Caudate nucleus (tissue), 63 donors: ENCODE measurements at places on chromosomes 1 and 21.

GRCh38 chr1:81128079-81128478, 672.7 kb upstream of the ADGRL2 start:
- DNase-seq = no peak

DNA sequence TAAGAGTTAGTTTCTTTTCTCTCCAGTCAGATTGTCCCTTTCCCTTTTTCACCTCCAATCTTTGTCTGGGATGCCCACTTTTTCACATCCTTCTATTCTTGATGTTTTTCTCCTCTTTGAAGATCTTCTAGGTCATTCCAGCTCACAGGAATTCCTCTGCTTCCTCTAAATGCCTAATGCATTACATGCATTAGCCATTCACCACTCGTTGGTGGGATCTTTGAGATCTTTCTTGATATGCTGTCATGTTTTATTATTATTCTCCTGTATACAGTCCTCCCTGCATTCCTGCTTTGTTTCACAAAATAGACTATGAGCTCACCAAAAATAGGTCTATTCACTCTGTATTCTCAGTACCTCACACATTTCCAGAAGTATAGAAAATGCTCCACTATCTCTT, 129.0 kb downstream of the LYPLAL1 start:
- no peak for DNase-seq

- no peak for DNase-seq
These were observed 474.6 kb downstream of the MATN1 start for GRCh38 chr1:30248774-30249173.

GRCh38 chr1:197911857-197912696, 5.1 kb upstream of the LHX9 start:
- no peak for DNase-seq

DNA sequence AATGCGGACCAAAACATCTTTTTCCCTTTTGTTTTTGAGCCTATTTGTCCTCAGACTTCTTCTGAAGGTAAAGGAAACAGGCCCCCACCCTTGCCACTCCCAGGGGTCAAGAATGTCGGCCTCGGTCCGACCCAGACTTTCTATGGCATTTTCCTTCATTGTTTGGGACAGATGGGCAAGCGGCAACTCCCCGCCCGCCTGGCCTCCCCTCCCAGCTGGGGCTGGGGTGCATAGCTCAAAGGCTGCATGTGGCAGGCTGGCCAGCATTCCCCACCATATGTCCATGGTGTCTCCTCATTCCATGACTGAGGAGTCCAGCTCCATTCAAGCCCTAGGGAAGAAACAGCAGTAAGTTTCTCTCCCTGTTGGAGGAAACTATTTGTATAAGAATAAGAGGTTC, 29.4 kb upstream of the TSPEAR start:
- no peak for DNase-seq

GRCh38 chr1:157384258-157384657, 168.1 kb downstream of the FCRL5 start:
- no peak for DNase-seq

DNA sequence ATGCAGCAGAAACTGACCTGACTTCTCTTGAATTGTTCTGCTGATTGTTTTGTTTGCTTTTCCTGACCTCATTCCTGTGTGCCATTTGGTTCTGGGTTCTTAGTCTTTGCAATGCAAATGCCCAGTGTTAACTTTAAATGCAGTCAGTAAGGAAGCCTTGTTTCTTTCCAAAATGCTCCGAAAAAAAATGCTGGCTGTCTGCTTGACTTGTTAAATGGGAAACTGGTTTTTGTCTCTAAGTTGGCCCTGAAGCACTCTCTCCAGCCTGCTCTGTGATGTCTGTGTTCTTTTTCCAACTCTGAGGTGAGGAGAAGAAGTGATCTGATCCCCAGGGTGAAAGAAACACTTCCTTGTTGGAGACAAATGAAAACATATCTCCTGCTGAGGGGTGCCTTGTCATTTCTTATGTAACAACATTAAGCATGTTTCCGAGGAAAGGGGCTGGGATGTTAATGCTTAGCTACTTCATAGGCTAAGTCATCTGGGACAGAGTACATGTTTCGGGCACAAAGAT, 256.3 kb upstream of the ADGRL4 start:
- DNase-seq = no peak

- DNase-seq = peak; percentile 61
These were observed 30.3 kb downstream of the TEX35 start for GRCh38 chr1:178543290-178543607.

- no peak for DNase-seq
These were observed 103.8 kb downstream of the ADARB1 start for GRCh38 chr21:45178070-45178608.

DNA sequence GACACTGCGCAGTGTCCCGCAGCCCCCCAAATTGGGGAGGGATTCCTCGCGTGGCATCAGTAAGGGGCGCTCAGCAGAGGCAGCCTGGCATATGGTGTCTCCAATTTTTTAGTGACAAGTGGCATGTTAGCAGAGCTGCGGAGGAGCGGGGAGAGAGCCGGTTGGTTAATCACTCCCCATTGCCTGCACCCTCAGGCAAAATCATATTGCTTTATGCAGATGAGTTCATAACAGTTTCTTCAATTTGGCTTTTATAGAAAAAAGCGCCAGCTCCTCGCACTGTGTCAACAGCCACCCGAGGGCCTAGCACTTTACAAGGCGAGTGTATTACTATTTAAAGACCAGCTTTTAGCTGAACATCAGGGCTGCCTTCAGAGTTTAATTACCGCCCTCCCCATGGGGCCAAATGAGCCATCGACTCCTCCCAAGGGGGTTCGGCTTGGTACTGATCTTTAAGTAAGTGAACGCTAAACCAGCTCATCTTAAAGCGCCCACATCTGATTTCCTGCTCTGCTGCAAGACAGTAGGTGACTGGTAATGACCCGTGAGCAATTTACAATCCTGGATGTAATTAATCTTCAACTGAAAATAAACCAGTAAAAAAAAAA, 298.9 kb downstream of the DSCAM start:
- DNase-seq = no peak

- DNase-seq = no peak
These were observed 17.0 kb downstream of the CLIC4 start for GRCh38 chr1:24762133-24762676.

DNA sequence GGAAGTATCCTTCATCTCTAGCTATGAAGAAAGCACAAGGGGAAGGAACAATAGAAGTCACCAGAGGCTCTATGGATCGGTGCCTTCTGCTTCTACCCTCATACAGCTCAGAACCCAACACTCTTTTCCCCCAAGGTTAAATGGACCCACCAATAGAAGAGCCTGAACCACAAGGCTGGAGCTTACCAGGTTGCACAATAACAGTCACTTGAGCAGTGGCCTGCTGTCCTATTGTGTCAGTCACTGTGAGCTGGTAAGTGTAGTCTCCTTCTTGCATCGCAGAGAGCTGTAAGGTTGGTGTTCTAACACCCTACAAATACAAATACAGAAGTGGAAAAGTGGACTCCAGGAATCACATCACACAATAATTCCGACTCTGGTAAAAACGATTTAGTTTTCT, 103.0 kb downstream of the KIAA0319L start:
- DNase-seq = no peak

- no peak for DNase-seq
These were observed 12.8 kb downstream of the NT5C1A start for GRCh38 chr1:39659110-39659509.

GRCh38 chr1:156958247-156958714, 37.8 kb downstream of the LRRC71 start:
- no peak for DNase-seq

DNA sequence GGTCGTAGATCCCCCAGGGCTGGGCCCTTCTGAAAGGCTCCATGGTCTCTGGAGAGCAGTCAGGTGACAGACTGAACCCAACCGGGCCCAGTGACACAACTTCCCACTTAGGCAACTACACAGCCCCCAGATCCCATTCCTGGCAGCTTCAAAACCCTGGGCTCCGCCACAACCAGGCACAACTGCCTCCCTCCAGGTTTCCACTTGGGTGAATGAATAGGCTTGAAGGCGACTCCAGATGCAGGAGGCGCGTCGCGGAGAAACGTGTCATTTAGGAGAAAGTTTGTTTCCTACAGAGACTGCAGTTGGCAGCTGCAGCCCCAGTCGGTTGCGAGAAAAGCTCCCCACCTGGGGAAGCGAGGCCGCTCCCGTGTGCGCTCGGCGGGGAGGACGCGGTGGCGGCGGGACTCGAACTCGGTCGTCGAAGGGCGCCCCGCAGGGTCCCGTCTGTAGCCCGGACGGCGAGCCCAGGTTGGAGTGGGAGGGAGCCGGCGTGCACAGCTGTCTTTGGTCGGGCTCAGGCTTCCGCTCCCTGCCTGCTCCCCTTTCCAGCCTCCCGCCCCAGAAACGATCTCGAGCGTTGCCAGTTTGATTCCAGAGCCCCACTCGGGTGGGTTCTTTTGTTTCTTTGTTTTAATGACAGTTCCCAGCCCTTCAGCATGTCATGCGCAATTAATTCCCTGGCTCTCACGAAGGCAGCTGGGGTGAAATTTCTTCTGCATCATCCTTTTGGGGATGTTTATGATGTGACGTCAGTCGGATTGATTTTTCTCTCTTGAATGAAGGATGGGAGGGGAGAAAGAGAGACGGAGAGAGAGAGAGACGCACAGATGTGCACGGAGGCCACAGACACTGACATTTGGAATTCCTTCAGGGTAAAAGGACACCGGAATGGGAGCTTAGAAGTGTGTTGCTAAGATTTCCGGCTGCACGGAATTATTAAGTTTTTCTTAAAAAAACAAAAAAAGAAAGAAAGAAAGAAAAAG, 862 bp upstream of the SGIP1 start:
- DNase-seq = no peak

- DNase-seq = no peak
These were observed 6.3 kb downstream of the PROK1 start for GRCh38 chr1:110457206-110457605.

DNA sequence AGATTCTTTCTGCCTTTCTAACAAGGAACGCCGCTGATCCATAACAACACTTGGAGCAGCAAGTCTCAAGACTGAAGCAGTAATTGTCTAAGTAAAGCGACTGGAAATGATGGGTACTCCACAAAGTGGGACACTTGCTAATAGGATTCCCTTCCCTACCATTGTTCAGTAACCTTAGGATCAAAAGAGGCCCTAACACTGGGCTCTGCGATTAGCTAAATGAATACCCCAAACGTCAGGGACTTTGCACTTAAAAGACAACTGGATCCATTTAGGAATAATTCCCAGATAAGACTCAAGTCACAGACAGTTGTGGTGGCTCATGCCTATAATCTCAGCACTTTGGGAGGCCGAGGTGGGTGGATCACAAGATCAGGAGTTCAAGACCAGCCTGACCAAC, 221.9 kb upstream of the FGGY start:
- no peak for DNase-seq

DNA sequence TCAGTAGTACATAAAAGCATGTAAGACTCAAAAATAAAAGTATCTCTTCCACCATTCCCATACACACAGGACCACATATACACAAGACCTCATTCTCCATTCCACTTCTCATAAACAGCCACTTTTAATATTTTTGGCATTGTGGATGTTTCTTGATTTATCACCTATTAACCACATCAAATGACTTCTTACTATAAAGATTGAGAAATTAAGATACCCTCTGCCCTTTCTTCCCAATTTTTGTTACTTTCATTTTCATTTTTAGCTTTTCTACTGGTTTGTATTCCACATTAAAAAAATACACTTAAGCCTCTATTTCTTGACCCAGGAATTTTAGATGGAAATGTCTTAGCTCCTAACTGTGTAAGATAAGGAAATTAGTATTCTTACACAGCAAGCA, 22.8 kb downstream of the AKT3 start:
- no peak for DNase-seq

GRCh38 chr1:228871314-228872061, 136.2 kb downstream of the RHOU start:
- DNase-seq = no peak

GRCh38 chr1:83834621-83835264, 164.2 kb downstream of the TTLL7 start:
- DNase-seq = no peak

DNA sequence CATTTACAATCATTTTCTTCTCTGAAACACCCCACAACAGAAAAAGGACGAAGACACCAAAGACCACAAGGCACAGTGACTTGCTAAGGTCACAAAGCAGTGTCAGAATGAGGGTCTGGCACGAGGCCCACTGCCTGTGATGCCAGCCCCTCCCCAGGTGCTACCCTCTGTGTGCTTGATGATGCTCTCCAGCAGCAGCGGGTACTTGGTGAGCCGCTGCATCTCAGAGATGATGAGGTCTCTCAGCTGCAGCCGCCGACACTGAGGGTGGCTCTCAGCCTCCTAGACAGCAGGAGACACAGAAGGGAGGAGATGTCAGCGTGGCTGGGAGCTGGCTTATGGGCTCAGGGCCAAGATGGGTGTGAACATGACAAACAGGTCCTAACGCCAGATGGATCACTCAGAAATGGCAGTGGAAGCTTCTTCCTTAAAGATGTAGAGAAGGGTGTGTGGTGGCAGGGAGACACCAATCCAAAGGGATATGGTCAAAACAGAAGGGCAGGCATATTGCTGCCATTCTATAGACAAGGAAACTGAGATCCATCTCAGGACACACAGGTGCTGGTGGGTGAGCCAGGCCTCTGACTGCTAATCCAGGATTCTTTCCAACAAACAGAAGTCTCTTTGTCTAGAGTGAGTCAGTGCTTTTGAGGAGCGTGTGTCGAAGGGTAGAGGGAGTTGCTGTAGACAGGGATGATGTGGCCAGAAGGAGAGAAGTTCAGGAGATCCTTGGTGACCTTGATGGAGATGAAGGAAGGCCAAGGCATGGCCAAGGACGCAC, 25.6 kb downstream of the LRRC71 start:
- DNase-seq = peak; percentile 45

DNA sequence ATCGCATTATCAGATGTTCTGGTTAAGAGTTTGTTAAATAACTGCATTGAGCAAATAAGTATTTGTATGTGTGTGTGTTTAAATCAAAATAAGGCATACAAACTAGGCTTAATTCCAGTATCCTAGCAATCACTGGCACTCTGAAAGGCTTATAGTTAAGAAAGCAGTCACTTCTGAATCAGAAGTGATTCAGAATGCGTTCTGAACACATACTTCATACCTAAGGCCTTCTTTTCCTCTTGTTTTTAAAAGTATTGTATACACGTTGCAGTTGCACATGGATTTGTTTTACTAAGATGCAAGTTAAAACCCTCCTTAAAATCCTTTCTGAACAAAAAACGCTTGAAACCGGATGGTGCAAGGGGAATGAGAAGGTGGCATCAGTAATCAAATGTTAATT, 238.4 kb upstream of the DMRTA2 start:
- DNase-seq = no peak

- no peak for DNase-seq
These were observed 148.5 kb upstream of the TNR start for GRCh38 chr1:175891783-175892309.

DNA sequence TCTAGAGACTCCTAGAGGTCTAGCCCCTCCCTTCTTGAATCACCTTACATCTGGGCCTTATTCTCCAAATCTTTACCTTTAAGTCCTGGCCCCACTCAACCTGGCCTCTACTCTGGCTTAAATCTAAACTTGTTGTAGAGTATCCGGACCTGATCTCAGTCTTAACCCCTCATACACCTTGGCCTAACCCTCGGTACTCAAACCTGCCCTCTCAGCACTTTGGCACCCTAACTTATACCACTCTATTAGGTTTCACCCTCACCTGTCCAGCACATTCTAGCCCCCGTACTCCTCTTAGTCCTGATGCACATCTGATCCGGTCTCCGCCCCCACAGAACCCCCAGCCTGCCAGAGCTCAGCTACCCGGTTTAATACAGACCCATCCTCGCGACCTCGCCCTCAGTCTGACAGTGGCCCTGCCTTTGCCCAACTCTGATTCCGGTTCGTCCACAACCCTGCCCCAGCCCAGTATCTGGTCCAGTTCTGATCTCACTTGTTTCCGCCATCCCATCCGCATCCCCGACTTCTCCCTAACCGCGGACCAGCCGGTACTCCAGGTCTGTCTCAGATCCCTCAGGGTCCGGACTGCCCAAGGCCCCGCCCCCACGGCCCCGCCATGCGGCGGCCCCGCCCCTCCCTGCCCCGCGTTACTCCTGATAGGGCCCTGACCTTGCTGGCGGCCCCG, 1.5 kb downstream of the TRIM62 start:
- DNase-seq = peak; percentile 85
